ENCODE measurements at places on chromosomes 5 and 9. TPM values are rescaled to one million over a fixed set of nuclear protein-coding genes. Genes with fewer than 3 reads are reported as not detected.

CCDC192 gene
- not detected for total RNA-seq

C1QTNF3 gene
- total RNA-seq = 22.2 TPM

IFNA21 gene
- total RNA-seq = not detected

IL5 gene
- not detected for total RNA-seq

FRMPD1 gene
- 0.59 TPM for total RNA-seq

GADD45G gene
- total RNA-seq = 24.3 TPM

CDH9 gene
- total RNA-seq = not detected

CTXN3 gene
- not detected for total RNA-seq

ZDHHC11B gene
- total RNA-seq = 1.1 TPM

SVEP1 gene
- 99.0 TPM for total RNA-seq

TMEM174 gene
- not detected for total RNA-seq

SV2C gene
- total RNA-seq = 0.59 TPM

- DNase-seq = no peak
These were observed 2.1 kb downstream of the ZDHHC21 start for GRCh38 chr9:14690948-14691730.

DNA sequence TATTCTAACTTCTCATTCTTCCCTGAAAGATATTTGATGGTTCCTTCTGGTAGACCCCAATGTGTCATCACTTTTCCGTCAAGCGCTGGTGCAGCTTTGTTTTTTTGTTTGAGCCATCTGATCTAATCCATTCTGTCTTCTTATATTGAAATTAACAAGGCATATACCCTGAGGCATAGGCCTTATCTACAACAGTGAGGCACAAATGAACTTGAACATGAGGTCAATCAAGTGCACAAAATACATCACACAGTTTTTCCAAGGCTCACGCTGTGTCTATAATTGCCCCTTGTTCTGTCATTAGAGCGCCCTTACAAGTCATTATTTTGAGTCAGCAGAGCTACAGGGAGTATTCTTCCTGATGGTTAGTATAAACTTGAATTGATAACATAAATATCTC, 406.6 kb downstream of the MAT2B start:
- no peak for DNase-seq

- no peak for DNase-seq
These were observed 40.3 kb upstream of the CDKN2AIPNL start for GRCh38 chr5:134451936-134452505.

- no peak for DNase-seq
These were observed 1.8 kb downstream of the MRPS2 start for GRCh38 chr9:135502168-135502872.

- DNase-seq = no peak
These were observed 198.7 kb downstream of the PTTG1 start for GRCh38 chr5:160620401-160620800.

DNA sequence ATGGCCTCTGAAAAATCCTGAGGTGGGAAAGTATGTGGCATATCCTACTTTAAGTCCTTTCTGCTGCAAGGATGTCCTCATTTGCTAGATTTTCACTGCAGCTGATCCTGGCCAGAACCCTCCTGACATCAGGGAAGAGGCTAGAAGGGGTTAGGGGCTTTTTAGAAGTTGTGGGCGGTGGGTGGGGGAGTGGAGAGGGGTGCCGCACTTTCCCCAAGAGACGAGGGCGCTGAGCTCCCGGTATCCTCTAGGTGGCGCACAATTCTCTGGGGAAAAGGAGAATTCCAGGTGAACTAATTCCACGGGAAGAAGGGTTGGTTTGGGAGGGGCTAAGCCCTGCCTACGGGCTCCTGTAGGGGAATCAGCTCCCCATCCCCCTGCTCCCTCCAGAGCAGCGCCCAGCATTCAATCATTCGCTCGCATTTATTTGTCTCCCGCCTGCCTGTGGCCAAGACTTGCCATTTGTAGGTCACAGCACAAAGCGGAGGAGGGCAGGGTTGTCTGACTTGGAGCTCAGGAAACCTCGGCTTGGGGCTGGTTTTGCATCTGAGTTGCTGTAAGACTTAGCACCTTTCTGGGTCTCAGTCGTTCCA, 42.9 kb upstream of the HAND1 start:
- DNase-seq = no peak

GRCh38 chr5:145350513-145350912, 484.6 kb downstream of the PRELID2 start:
- no peak for DNase-seq

- no peak for DNase-seq
These were observed 117.4 kb downstream of the SLIT3 start for GRCh38 chr5:169183576-169183975.

DNA sequence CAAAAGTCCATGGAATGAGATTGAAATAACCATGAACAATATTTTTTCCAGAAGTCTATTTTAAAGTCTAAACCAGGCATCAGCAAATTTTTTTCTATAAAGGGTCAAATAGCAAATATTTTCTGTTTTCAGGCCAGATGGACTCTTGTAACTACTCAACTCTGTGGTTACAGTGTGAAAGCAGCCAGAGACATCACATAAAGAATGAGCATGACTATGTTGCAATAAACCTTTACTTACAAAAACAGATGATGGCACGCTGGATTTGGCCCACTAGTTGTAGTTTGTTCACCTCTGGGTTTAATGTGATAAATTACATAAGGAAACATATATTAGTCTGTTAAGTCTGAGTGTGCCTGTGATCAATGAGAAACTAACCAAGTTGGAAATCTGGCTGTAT, 319.2 kb downstream of the TRPM3 start:
- DNase-seq = no peak

- DNase-seq = no peak
These were observed 78.0 kb upstream of the HRH2 start for GRCh38 chr5:175579742-175580432.

GRCh38 chr9:78828521-78828920, 531.6 kb downstream of the PSAT1 start:
- DNase-seq = no peak

DNA sequence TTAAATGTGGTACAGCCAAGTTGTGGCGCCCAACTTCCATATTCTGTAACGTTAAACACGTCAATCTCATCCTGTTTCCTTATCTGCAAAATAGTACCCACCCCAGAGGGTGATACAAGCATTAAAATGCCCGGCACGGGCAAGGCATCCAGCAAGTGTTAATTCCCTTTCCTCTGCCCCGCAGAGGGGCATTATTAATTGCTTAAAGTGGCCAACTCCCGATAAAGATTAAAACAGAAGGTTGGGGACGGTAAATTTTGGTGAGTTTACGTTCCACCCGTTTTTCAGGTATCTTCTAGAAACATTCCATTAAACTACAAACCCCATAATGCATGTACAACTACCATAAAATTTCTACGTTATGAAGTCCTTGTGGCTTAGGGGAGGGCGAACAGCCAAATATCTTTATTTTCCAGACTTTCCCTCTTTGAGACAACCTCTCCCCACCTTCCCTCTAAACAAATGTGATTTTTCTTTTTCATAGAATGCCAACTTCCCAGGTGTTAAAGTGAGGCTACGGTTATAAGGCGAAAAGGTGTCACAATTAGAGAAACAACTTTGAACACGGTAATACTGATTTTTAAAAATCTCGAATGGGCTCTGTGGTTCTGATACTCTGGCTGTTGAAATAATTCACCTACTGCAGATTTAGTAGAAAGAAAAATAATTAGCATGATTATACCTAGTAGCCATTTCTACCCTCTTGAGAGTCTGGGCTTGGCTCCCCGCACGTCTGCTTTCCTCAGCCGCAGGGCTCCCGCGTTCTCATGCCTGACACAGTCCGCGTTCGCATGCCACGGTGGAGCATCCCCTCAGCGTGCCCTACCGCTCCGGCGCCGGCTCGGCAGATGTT, 1.2 kb upstream of the GPBP1 start:
- peak; percentile 69 for DNase-seq

DNA sequence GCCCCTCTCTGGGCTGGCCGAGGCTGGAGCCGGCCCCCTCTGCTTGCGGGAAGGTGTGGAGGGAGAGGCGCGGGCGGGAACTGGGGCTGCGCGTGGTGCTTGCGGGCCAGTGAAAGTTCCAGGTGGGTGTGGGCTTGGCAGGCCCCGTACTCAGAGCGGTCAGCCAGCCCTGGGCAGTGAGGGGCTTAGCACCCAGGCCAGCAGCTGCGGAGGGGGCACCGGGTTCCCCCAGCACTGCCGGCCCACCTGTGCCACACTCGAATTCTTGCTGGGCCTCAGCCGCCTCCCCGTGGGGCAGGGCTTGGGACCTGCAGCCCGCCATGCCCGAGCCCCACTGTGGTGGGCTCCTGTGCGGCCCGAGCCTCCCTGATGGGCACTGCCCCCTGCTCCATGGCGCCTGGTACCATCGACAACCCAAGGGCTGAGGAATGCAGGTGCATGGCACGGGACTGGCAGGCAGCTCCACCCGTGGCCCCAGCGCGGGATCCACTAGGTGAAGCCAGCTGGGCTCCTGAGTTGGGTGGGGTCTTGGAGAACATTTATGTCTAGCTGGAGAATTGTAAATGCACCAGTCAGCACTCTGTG, 27.9 kb upstream of the CLINT1 start:
- DNase-seq = no peak

- DNase-seq = no peak
These were observed 36.5 kb upstream of the TENT4A start for GRCh38 chr5:6676702-6677101.

- no peak for DNase-seq
These were observed 258.9 kb downstream of the TAF11L14 start for GRCh38 chr5:17893026-17893635.

DNA sequence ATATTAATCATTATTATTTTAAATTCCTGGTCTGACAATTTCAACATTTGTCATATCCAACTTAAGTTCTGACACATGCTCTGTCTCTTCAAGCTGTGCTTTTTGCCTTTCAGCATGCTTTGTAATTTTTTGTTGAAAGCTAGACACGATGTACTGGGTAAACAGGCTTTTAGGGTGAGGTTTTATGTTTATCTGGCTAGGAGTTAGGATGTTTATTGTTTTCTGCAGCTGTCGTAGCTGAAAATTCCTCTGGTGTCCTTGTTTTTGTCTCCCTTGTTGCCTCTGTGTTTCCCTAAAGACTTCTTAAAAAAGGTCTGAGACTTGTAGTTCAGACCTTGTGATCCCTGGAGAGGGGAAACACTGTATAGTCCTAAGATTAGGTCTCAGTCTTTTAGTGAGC, 20.6 kb downstream of the TUT7 start:
- DNase-seq = no peak

Measured in breast epithelium (tissue), 4 donors.